ENCODE measurements at places on chromosomes 5 and 9.

- no peak for DNase-seq
Observed at GRCh38 chr5:115243412-115243811, 19.3 kb downstream of the PGGT1B start.

- DNase-seq: no peak
Observed at GRCh38 chr5:141882594-141883183, 4.5 kb upstream of the PCDH1 start.

DNA sequence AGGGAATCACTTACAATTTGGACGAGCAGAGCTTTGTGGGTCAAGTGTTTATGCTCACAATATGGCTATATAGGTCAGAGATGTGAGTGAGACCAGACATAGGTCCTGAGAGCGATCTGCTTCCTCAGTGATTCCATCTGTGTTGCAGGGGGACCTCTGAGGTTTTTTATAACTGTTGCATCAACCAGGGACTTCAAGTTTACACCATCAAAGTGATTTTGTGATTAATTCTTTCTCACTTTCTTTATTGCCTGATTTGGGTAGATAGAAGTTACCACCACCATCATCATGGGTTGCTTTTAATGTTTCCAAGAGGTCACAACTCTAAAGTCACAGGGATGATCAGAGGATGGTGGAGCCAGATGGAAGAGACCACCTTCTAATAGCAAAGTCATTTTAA lies 7.0 kb upstream of the MTAP start:
- DNase-seq: no peak

- DNase-seq: no peak
Observed at GRCh38 chr9:130810609-130811136, 24.4 kb upstream of the ABL1 start.

DNA sequence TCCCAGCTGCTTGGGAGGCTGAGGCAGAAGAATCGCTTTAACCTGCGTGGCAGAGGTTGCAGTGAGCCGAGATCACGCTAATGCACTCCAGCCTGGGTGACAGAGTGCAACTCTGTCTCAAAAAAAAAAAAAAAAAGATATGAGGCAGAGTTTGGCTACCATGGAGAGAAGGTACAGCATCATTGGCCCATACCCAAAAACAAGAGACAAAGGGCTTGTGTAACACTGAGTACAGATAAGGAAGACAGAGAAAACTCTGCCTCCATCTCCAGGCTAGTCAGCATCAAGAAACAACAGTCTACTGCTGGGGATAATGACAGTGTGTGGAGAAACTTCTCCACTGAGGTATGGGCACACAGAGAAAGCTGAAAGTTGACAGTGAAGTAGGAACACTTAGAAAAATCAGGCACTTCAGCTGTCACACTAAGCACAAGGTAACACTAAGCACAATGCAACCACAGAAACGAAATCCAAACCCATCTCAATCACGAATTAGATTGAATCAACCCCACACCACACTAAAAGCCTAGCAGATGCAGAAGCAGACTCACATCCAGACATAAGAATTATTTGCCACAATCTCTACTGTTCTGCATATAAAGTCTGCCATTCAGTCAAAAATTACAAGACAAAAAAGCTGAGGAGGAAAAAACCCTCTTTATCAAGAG lies 10.5 kb downstream of the PJA2 start:
- no peak for DNase-seq

GRCh38 chr9:109582386-109582785 lies 84.3 kb upstream of the PTPN3 start:
- no peak for DNase-seq

- DNase-seq: peak; percentile 14
Observed at GRCh38 chr9:10268531-10269485, 344.0 kb downstream of the PTPRD start.

DNA sequence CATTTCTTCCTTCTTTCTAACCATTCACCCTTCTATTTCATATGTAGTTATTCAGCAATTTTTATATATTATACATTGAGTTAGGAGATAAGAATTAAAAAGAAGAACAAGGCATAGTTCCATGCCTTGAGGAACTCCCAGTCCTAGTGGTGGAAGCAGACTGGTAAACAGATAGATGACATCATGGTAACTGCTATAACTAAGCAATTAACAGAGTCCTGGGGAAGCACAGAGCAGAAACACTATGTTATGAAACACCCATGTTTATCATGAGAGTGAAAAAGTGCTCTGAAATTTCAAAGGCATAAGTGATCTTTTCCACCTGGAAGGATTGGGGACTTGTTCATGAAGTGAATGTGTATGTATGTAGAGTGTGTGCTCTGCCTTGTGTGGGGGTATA lies 14.6 kb downstream of the PAPPA start:
- no peak for DNase-seq

- DNase-seq: no peak
Observed at GRCh38 chr9:26604076-26604662, 288.4 kb downstream of the CAAP1 start.

DNA sequence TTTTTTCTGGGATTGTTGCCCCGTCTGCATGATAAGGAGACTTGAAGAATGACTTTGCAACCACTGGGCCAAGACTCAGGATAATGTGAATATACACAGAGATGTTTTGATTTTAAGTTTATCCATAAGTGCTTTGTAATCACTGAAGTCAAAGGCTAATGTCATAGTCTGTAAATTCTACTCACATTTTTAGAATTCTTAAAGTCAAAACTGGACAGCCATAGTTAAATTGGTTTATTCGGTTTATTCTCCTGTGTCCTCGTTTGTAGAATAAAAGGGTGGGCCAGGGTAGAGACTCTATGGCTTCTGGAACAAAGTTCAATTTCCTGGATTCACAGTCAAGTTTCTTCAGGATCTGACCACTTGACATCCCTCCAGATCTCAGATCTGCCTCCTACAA lies 327.7 kb upstream of the TNC start:
- no peak for DNase-seq

DNA sequence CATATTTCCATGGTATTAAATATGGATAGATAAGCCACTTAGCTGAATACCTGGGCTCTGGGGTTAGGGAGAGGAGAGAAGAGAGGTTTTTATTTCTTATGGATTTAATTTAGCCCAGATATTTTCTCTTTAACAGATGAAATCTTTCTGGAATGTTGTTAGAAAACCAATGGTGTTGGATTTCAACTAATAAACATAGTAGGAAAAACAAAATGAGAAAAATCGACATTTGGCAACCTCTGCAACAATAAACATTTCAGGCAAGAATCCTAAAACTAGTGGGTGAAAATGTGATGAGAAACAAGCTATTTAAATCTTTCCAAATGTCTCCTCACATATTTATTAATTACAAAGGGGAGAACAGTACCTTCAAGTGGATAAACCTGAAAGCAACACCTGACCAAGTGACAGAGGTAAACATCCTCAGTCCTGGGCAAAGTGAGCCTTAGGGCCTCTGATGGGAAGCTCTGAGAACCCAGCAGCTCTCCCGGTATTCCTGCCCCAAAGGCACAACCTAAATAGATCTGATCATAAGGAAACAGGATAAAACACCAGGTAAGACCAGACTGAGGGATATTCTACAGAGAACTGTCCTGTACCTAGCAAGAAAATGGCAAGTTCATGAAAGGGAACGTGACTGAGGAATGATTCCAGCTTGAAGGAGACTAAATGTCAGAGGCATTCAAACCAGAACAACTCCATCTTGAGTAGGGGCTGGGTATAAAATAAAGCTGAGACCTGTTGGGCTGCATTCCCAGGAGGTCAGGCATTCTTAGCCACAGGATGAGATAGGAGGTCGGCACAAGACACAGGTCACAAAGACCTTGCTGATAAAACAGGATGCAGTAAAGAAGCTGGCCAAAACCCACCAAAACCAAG lies 163.7 kb downstream of the ESM1 start:
- DNase-seq: no peak

DNA sequence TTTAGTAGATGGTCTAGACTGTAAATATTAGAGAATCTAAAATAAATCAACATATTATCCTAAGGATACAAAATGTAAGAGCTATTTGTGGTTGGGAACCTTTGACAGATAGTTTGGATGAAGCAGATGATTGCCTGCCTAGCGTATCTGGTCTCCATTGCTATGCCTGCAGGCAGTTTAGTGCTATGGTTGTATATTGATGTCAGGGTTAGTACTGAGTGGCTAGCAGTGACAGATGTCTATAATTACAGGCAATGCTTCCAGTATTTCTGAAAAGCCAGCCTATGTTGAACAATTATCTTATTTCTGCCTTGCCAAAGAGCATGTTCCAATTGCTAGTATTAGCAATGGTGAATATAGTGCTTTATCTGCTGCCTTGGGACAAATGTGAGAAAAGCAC lies 151.3 kb upstream of the TLX3 start:
- DNase-seq: no peak

DNA sequence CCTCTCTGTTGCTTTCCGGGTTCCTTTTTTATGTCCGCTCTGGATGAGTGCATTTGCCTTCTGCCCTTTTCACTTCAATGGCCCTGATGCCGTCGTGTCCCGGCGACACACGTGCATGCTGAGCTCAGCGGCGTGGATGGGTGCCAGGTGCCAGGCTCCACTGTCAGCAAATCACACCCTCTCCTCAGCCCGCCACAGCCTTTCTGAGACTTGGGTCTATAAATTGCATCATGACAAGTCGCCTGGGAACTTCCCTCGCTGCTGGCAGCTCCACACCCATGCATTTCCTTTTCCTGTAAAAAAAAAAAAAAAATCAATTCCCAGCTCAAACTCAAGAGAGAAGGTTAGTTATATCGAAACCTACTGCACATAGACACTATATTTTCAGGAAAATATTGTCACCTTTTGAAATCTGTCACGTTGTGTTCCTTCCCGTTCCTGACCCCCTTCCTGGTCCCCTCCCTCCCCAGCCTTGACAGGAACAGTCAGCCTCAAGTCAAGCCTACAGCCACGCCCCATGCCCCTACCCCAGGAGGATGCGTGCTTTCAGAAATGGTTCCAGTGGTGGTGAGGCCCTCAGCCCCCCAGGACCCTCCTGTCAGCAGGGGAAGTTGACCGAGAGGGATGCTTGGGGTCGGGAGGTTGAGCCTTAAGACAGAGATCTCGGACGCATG lies 110.3 kb upstream of the PTCH1 start:
- no peak for DNase-seq

- no peak for DNase-seq
Observed at GRCh38 chr9:68744426-68744825, 39.4 kb downstream of the PIP5K1B start.

DNA sequence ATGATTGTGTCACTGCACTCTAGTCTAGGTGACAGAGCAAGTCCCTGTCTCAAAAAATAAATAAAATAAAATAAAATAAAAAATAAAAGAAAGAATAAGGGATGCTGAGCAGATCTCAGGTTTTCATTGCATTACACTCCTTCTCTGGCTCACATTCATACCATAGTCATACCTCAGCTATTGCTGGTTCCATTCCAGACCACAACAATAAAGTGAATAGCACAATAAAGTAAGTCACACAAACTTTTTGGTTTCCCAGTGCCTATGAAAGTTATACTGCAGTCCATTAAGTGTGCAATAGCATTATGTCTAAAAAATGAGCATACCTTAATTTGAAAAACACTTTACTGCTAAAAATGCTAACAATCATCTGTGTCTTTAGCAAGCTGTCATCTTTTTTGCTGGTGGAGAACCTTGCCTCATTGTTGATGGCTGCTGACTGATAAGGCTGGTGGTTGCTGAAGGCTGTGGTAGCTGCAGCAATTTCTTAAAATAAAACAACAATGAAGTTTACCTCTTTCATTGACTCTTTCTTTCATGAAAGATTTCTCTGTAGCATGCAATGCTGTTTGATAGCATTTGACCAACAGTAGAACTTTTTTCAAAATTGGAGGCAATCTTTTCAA lies 415.7 kb downstream of the ZNF608 start:
- DNase-seq: no peak

GRCh38 chr5:114648940-114649339 lies 287.1 kb downstream of the KCNN2 start:
- DNase-seq: no peak

- DNase-seq: peak; percentile 73
Observed at GRCh38 chr9:89000973-89001916, 10.0 kb downstream of the S1PR3 start.

DNA sequence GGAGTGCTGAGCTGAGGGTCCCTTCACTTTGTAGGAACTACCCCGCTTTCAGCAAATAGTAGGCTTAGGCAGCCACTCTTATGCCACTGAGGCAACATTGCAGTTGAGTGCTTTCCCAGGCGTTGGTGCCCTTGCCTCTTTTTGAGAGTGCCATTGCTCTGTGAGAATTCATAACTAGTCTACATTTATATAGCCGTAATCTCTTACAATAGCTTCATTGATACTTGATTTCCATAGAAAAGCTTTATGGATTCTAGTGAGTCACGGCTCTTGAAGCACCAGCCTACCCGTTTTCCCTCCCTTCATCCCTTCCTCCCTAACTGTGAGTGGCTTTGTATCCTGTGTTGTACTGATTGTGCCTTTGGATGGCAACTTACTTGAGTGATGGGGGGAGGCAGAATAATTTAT lies 283.9 kb downstream of the AOPEP start:
- DNase-seq: no peak

DNA sequence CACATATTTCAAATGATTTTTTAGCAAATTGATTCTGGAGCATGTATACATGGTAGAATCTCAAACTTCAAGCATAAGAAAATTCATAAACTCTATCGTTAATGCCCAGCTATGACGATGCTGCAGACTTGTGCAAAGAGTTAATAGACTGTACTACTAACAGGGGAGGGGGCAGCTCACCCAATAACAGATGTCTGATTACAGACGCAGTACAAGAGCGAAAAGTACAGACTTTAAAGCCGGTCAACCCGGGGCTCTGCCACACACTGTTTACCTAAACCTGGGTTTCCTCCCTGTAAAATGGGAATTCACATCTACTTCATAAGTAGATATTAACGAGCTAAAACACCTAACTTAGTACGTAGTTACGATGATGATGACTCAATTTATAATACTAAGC lies 651 bp downstream of the TRIM23 start:
- no peak for DNase-seq

DNA sequence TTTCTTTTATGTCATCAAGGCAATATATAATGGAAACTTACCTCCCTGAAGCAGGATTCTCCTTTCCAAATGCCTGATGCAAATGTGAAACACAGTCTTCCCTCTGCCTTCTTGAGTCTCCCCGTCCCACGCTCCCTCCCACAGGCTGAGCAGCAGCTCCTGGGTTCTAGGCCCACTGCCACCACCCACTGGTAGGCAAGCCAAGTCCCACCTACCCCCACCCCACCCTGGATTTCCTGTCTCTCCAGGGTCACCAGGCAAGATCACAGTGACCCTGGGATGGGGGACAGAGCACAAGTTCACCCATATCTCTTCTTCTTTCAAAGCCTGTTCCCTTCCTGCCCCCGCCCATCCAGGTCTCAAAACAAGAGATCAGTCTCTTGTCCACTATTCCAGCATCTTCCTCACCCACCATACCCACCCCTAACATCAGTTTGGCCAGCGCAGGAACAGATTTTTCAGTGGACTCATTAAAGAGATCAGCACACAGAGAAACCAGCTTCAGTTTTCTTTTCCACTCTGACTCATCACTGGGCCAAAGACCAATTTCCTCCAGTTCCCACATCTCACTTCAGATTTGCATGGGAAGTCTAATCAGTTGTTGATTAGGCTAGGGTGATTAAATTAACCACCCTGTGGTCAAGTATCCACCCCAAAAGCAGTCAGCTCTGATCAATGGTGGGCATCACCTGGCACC lies 151.5 kb downstream of the ACTL7B start:
- no peak for DNase-seq
